T-cell (primary cell): ENCODE measurements at places on chromosomes 3 and 15.

- no peak for DNase-seq
Observed at GRCh38 chr3:139937674-139938279, 2.8 kb downstream of the CLSTN2 start.

DNA sequence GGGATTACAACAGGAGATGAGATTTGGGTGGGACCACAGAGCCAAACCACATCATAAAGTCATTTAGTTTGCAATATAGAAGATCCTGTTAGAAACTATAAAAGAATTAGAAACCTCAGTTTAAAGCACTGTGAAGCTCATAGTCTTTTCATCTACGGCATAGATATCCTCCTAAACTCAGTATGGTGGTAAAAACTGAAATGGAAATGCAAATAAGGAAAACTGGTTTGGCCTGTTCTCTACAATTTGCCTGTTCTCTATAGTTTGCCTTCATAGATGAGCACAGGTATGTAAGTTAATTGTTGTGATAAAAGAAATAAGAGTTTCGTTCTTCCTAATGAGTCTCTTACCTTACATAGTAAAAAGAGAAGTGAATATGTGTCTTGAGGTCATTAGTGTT lies 331.6 kb upstream of the ARL6 start:
- DNase-seq = no peak

DNA sequence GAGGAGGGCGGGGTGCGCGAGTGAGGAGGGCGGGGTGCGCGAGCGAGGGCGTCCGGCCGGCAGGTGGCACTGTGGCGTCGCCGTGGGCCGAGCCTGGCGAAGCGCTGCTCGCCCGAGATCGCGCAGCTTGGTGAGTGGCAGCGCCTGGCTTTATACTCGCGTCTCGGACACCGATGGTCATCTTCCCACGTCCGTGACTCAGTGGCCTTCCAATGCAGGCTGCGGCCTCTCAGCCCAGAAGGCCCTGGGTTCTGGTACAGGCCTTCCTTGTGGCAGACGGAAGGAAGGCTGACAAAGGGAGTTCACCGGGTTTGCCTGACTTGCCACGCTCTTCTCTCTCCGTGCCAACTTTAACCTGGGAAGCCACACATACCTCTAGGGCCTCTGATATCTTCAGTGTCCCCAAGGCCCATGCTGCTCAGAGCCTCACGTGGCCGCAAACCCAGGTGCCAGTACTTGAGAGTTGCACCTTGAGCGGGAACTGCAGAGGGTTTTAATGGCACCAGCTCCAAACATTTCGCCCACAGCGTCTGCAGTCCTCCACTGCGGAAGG lies 195.3 kb upstream of the LYSMD4 start:
- DNase-seq = peak; percentile 91

DNA sequence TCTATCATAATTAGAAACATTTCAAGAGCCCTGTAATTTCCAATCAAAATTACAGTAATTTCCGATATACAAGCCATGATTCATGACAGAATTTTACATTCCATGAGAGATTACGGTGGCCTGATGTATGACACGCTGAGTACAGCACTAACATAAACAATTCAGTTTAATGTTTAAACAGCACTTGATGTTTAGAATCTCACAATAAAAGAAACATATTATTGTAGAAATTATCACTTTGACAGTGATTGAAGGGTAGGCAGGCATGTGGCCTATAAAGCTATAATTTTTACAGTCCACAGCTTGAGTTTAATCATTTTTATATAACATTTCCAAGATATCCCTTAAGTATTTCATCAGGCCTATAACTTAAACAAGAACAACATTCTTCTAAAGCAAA lies 48.5 kb downstream of the SATB1 start:
- no peak for DNase-seq

DNA sequence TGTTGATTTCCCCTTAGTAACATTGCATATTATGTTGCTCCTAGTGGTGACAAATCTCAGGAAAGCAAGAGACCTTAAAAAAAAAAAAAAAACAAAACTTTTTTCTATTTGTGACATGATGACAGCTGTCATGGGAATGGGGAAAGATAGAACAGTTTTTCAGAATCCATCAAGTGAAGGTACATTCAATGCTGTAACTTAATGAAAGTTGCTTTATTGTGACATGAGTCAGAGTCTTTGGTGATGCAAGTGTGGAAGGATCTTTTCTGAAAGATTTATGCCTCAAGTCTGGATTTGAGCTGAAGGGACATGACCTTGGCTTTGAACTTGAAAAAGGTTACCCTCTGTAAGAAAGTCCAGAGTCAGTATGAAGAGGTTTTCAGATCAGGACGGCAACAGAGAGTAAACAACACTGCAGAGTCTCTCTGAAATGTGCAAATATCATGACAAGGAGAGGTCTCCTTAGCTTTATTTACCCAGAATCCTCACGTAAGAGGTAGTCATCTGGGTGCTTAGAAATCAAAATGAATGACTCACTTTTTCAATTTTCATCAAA lies 424.7 kb downstream of the CNTN4 start:
- DNase-seq = no peak

DNA sequence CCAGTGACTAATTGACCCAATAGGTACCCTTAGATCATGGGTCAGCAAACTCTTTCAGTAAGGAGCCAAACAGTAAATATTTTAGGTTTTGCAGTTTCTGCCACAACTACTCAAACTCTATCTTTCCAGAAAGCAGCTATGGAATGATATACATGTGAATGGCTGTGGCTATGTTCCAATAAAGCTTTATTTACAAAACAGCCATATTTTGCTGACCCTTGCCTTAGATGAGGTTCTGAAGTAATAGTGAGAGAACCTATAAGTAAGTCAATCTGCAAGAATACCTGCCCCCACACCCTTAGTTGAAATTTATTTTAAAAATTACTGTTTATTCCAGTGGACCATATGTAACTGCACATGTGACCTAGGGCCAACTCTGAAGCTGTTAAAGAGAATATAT lies 134.0 kb downstream of the CMSS1 start:
- no peak for DNase-seq

DNA sequence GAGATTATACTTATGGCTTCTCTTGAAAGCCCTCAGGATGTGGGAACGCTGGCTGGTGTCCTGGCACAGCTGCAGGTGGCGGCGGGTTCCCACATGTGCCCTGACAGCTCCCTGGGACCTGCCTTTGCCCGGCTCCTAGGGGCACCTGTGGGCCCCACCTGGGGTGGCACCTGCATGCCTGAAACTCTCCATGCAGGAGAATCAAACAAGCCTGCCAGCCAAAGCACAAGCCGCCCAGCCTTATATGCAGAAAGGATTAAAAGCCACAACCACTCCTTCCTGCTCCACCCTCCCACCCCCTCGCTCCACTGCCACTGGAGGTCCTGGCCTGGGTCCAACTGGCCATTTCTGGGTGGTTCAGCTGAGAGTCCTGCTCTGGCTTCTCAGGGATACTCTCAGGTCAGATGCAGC lies 18.1 kb downstream of the TRPM1 start:
- DNase-seq = no peak

GRCh38 chr3:18424729-18425640 lies at the start of gene SATB1:
Gene SATB1 (minus strand): TSS chr3:18425339. CDS start chr3:18420967, 4,372 bp downstream.
- DNase-seq = peak; percentile 73

DNA sequence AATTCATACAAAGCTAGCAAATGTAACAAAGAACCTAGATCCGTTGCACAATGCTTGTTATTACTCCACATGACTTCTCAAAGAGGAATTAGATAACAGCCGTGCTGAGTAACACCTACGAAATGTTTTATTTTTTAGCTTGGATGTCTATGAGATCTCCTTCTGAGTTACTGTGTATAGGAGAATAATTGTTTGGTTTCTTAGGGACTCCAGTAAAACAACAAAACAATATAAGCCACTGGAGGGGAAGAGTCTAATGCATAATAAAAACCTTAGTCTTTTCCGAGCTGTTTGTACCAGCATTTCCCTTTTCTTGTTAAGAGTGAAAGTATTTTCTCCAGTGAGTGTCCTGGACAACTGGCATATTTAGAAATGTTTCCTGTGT lies 15.6 kb downstream of the SNAP23 start:
- DNase-seq = no peak

DNA sequence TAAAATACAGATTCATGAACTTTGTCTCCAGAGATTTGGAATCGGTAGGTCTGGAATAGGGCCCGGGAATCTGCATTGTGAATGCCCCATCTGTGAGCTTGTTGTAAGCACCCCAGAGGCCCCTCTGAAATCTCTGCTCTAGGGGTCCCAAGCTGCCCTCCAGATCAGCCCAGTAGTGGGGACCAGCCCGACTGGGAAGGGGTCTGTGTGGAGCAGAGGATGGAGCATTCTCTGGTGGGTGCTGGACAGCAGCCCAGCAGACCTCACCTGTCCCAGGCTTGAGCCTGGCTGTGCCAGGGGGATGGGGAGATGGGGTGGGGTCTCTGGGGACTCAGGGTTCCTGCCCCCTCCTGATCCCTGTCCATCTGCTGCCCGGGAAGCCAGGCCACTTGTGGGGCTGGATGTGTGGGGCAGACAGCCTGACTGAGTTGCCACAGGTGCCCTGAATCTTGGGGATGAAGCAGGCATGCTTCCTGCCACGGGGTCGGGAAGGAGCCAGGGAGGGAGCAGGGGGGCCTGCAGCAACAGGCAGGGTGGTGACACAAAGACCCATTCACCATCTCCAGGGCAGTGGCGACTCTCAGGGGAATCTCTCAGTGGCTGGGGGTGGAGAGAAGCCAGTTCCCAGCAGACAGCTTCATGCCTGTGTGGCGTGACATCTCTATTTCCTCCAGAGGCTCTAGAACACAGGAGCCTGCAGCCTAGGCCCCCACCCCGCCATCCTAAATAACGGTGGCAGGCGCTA lies 99.3 kb downstream of the WNT7A start:
- DNase-seq = no peak

- DNase-seq = no peak
Observed at GRCh38 chr15:93126599-93126998, 37.6 kb upstream of the RGMA start.

DNA sequence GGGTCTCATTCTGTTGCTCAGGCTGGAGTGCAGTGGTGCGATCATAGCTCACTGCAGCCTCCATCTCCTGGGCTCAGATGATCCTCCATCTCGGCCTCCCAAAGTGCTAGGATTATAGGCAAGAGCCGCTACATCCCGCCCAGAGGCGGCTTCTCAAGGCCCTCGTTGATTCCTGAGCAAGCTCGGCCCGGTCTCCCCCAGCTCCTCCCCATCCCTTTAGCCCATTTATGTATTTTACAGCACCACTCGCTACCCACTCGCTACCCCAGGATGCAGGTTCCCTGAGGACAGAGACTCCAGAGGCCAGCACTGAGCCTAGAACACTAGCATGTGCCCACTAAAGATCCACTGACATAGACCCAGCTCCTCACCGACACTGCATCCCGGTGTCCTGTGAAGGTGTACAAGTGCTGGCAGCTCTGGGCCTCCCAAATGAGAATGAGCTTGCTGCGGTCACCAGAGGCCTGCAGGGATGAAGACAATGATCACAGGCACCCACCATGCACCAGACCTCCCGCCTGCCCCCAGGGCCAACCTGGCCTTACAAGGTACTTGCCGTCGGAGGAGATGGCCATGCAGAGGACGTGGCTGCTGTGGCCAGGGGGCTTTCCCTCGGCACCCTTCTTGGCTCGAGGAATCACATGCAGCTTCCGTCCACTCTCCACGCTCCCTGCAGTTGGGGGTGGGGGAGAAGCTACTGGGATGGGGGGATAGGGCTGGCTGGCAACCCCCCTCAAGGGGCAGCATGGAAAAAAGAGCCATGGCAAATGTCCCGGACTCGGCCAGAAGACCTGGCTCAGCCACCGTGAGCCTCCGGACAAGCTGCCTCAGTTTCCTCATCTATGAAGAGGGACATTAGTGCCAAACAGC lies 5.6 kb downstream of the RRP9 start:
- DNase-seq = no peak

- DNase-seq = no peak
Observed at GRCh38 chr3:166526881-166527280, 689.7 kb upstream of the BCHE start.

DNA sequence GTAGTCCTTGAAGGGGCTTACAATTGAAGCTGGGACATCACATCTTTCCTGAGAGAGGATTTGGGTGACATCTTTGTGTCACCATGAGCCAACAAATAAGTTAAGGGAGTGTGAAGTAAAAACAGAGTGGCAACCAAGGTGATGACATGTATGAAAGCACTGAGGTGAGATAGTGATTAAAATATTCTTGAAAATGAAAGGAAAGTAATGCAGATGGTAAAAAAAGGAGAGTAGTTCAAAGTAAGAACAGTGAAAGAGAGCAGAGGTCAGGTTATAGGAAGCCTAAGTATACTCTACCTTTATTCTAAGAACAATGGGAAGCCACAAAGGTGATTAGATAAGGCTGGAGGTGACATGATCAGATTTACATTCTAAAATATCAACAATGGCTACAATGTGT lies 486.1 kb downstream of the DIPK2A start:
- no peak for DNase-seq

DNA sequence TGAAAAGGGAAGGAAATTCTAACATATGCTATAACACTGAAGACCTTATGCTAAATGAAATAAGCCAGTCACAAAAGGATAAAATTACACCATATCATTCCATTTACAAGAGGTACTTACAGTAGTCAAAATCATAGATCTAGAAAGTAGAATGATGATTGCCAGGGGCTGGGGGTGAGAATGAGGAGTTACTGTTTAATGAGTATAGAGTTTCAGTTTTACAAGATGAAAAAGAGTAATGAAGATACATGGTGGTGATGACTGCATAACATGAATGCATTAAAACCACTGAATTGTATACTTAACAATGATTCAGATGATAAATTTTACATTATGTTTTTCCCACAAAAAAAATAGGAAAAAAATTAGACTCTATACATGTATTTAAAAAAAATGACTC lies 152.6 kb downstream of the SCAPER start:
- no peak for DNase-seq

DNA sequence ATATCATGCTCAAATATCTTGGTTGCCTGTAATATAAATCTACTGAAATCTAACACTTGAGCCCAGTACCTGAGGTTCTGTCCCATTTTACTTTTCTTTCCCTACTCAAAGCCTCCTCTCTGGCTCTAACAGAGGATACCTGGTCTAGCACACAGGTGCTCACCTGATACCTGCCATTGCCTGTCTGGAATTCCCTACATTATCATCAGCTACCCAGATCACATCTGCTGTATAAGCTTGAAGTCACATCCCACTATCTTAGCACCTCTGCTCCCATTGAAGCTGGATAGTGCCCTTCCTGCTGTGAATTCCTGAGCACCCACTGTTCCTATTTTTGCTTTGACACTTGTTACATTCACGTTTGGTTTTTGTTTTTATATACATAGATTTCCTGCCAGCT lies 30.5 kb downstream of the GYG1 start:
- DNase-seq = no peak

DNA sequence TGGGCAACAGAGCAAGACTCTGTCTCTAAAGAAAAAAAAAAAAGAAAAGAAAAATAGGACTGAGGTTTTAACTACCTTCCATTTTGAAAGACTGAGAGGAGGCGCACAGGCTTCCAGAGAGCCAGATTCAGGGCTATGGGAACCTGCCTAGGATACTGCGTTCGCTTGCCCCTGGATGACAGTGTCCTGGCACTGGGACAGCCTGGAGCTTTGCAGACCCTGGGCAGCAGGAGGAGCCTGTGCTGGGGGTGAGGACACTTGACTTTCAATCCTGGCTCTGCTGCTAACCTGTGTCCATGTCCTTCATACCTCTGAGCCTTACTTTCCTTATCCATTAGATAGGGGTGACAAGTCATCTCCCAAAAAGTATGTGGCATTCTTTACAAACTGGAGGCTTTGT lies 31.2 kb downstream of the CD276 start:
- DNase-seq = no peak
